ENCODE measurements at places on chromosomes 5 and 9. TPM values are rescaled to one million over a fixed set of nuclear protein-coding genes. Genes with fewer than 3 reads are reported as not detected.

DNA sequence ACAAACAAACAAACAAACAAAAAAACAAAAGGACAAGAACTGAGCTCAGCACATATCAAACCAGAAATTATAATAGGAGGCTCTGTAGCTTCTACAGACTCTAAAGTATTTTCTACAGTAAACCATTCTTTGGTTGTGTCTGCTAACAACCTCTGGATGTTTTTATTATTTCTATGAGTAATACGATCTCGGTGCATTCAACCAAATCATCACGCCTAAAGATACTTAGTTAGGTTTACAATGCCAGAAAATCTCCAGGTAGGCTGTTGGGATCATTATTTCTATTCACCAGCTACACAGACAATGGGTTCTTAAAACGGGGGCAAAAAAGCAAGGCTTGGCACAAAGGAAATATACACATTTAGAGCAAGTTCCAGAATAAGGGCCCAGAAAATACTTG, 41.6 kb upstream of the ALDOB start:
- DNase-seq: no peak

DNA sequence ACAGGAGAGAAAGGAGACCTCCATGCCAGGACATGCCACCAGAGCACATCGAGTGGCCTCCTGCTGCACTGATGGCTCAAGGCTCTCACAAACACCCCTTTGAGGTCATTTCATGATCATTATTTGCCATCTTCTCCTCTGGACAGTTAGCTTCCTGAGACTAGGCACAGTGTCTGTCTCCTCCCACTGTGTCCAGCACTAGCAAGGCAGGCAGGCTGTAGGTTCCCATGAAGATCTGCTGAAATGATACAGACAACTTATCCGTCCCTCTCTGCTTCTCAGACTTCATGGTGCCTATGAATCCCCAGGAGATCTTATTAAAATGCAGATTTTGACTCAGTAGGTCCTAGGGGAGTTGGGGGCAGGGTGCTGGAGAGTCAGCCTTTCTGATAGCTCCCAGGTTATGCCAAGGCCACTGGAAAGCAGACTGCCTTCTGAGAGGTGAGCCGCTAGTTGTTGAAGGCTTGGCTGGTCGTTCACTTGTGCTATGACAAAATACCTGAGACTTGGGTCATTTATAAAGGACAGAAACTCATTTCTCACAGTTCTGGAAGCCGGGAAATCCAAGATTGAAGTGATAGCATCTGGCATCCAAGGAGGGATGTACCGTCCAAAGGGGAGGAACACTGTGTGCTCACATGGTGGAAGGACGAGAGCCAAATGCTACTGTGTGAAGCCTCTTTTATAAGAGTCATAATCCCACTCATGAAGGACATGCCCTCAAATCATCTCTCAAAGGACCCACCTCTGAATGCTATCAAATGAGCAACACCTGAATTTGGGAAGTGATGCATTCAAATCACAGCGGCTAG, 183.4 kb downstream of the SPOCK1 start:
- DNase-seq: peak; percentile 23

Gene GABRA6
- not detected for total RNA-seq

GRCh38 chr5:43661102-43661501, 58.1 kb downstream of the NNT start:
- DNase-seq: no peak

Gene GFPT2
- total RNA-seq: 80.0 TPM
